ENCODE measurements at places on chromosomes 5 and 9.

DNA sequence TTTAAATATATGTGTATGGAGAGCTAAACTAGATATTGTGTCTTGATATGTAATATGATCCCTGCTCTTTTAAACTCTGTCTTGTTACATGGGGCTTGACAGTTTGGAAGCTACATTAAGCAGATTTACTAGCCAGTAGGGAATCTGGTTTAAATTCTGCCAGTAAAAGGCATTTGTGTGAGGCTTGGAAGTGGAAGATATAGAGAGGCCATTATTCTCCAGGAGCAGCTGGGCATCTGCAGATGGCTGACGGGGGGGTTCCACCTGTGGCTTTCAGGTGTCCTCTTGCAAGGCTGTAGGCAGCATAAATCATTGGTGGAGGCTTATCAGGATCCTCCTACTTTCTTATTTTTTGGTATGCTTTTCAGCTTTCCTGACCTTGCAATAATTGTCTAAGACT lies 179.1 kb upstream of the FBXL7 start:
- no peak for DNase-seq

DNA sequence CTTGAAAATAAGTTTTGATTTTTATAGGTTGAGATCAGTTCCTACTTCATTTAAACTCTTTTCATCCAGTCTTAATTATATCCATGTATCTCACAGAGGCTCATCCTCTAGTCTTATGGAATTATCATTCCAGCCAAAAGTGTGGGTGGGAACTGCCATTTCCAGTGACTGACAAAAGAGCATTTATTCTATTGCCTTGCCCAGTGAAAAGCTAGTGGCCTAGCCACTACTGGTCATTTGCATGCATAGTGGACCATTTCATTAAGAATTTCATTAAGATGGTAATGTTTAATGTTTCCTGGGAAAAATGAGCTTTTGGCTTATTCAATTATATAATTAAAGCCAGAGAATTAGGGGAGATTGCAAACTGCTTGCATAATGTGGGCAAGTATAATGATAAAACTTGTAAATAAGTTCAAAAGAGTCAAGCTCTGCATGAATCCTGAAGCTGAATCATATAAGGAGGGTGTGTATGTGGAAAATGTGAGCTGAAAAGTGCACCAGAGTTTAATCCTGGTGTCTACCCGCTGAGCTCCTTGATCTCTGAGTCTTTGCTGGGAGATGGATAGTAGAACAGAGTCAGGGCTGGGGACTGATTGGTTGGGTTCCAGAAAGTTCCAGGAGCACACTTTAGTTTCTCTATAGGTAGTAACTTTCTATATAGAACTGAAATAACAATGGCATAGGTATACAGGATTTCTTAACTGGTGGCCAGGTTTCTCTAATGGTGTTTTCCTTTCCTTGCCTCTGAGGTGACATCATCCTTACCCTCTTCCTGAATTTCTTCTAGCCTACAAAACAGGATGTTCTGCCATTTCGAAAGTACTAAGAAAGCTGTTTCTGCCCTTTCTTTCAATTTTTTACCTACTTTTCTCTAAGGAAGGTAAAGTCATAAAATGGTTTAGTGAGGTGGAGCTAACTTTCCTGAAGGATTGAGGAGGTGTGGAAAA lies 78.5 kb downstream of the KIF4B start:
- DNase-seq, result no peak

DNA sequence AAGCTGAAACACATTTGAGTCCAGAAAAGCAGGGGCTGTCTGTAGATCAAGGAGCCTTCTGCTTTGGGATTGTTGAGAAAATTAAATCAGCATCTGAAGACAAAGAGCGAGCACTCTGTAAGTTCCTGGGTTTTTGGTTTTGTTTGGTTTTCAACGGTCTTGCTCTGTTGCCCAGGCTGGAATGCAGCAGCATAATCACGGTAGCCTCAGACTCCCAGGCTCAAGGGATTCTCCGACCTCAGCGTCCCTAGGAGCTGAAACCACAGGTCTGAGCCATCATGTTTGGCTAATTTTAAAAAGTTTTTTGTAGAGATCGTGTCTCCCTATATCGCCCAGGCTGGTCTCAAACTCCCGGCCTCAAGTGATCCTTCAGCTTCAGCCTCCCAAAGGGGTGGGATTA lies 266.5 kb upstream of the ADAMTS16 start:
- no peak for DNase-seq

- DNase-seq, result no peak
Measured at GRCh38 chr5:170430866-170431437, 41.8 kb upstream of the KCNMB1 start.

GRCh38 chr5:172410160-172410559 lies 44.2 kb downstream of the SH3PXD2B start:
- DNase-seq, result no peak

- no peak for DNase-seq
Measured at GRCh38 chr5:177555665-177556064, 1.3 kb upstream of the FAM193B start.

- peak; percentile 78 for DNase-seq
Measured at GRCh38 chr9:104868687-104869404, 59.1 kb downstream of the ABCA1 start.

- DNase-seq, result no peak
Measured at GRCh38 chr9:8206720-8207119, 407.1 kb upstream of the DMAC1 start.

- DNase-seq, result no peak
Measured at GRCh38 chr5:96439477-96440184, 6.6 kb upstream of the PCSK1 start.

GRCh38 chr5:166726406-166726805 lies 1565.0 kb upstream of the WWC1 start:
- no peak for DNase-seq

DNA sequence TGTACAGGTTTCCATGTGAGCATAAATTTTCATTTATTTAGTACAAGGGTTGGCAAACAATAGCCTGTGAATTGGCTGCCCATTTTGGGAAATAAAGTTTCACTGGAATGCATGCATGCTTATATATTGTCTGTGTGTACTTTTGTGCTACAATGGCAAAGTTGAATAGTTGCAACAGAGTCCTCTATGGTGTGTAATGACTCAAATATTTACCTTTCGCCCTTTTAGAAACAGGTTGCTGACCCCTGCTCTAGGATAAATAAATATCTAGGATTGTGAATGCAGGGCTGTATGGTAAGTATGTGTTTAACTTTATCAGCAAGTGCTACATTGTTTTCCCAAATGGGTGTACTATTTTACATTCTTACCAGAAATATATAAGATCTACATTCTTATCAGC lies 47.2 kb downstream of the XRCC4 start:
- no peak for DNase-seq

GRCh38 chr9:102101723-102102122 lies 363.3 kb upstream of the GRIN3A start:
- DNase-seq, result no peak

- DNase-seq, result no peak
Measured at GRCh38 chr5:89380635-89381034, 497.7 kb upstream of the MEF2C start.

- no peak for DNase-seq
Measured at GRCh38 chr5:147567917-147568598, 58.2 kb upstream of the DPYSL3 start.

DNA sequence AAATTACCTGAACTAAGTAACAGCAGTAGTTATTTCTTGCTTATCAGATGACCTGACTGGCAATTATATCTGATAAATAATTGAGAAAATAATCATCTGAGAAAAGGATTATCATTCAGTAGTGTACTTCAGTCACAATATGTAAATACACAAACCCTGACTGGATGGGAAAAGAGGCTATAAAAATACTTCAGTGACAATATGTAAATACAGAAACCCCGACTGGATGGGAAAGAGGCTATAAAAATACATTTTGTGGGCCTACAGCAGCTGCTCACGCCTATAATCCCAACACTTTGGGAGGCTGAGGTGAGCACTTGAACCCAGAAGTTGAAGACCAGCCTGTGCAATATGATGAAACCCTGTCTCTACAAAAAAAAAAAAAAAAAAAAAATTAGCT lies 11.1 kb downstream of the UBAP2 start:
- no peak for DNase-seq

- no peak for DNase-seq
Measured at GRCh38 chr5:124126504-124127217, 614.7 kb downstream of the CSNK1G3 start.

- DNase-seq, result no peak
Measured at GRCh38 chr5:113450462-113450861, 15.7 kb upstream of the TSSK1B start.

- DNase-seq, result no peak
Measured at GRCh38 chr5:74402553-74402952, 238.0 kb downstream of the ENC1 start.

DNA sequence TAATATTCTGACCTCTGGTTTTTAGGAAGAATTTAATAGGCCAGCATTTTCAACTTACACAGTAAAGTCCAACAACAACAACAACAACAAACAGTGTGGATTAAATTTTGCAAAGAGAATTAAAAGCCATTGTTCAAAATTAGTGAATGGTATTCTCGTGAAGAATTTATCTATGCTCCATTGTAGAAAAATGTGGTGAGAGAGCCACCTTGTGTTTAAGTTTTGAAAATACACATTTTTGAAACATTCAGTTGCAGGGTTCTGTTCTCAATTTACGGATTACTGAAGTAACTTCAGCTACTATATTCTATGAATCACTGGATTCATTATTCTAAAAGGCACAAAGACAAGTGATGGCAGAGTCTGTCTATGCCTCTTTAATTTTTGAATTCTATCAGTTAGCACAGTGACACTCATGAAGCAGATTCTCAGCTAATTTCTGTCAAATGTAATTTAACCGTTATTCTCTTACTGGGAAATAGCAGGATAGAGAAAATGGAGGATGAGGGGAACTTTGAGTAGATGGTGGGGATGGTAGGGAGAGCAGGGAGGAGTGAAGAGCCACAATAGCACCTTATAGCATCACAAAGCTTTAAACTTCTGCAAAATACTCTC lies 11.0 kb downstream of the CCDC152 start:
- DNase-seq, result no peak

DNA sequence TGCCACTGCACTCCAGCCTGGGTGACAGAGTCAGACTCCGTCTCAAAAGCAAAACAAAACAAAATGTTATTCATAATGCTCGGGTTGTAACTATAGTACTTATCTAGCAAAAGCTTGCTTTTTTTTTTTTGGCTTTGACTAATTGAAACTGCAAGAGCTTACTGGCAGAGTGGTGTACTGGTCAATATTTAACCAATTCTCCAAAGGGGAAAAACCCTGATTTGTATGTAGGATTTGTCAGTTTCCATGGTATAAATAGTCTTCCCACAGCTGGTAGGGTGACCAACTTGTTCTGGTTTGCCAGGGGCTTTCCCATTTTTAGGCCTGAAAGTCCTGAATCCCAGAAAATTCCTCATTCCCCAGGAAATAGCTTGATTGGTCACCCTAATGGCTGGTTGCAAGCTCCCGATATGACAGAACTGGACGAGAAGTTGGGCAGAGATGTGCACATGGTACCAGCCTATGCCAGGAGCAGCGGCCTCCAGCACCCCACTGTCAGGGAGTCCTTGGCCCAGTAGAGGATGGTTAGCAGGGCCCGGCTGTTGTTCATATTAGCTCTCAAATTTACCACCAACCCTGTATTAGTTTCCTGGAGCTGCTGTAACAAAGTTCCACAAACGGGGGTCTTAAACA lies 58.0 kb downstream of the FXN start:
- DNase-seq, result no peak

Data from left forelimb (tissue), 1 donor.